Amniotic stem cell (primary cell): ENCODE measurements at places on chromosomes 11 and 22.

GRCh38 chr11:94149431-94150017 is 20.9 kb downstream of the PANX1 start:
- DNase-seq: no peak

DNA sequence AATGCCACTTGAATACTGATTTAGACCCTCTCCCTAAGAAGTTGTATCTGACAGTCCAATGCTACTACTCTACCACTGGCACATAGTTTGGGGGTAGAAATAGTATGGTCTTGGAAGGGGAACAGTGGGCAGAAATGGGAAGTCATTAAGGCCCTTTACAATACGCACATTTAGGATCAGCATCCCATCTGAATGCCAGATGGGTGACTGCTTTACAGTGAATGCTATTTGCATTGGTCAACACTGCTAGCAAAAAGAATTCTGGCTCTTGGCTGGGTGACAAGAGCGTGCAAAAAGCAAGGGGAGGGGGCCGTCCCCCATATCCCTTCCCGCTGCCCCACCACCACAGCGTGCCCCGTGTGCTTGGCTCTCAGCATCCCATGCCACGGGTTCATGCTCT is 104.7 kb upstream of the BID start:
- DNase-seq: no peak

- DNase-seq: peak; percentile 94
Observed at GRCh38 chr11:28836285-28837081, 728.3 kb downstream of the METTL15 start.

DNA sequence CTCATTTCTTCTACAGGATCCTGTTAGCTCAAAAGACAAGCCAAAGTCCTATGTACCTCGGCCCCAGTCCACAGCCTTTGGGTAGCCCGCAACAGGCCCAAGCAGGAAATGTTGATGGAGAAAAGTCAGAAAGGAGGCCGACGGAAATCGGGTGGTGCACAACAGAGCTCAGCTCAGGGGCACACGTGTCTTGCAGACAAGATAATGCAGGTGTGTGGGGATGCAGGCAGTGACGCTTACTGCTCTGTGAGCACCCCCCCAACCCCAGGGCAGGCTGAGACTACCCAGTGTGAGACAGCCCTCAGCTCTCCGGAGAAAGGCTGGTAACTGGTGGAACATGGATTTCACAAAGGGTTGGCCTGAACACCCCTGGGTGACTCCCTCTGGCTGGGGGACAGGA is 4.3 kb upstream of the PDE2A start:
- no peak for DNase-seq

GRCh38 chr11:33861941-33862589 is 29.8 kb downstream of the LMO2 start:
- no peak for DNase-seq

DNA sequence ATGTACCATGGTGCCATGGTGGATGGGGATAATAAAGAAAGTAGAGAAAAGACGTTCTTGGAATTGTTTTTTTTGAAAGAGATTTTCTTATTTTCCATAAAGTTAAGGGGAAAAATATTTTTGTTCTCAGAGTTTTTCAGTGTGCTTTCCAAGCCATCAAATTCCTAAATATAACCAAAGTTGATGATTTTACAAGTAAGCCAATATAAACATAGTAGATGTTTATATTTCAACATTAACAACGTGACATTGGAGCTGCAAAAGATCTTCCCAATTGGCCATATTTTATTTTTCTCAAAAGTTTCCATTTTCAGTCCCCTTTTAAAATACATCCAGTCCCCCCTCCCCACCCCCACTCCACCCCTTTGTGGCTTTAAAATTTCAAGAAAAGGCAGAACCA is 80.9 kb upstream of the PICALM start:
- DNase-seq: no peak

DNA sequence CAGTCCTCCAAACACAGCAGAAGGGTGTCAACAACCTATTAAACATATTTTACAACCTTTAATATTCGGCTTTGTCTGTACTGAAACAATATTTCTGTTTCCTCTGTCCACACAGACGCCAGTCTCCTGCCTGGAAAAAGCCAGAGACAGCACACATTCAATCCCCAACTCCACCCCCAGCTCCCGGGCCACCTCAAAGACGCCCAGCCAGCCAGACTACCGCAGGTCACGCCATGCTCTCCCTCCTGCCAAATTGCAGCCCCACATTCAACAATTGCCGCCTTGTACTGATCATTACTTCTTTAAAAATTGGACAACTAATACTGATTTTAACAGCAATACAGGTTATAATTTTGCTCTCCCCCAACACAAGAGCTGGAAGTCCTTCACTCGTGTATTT is 1.2 kb downstream of the SERGEF start:
- no peak for DNase-seq

DNA sequence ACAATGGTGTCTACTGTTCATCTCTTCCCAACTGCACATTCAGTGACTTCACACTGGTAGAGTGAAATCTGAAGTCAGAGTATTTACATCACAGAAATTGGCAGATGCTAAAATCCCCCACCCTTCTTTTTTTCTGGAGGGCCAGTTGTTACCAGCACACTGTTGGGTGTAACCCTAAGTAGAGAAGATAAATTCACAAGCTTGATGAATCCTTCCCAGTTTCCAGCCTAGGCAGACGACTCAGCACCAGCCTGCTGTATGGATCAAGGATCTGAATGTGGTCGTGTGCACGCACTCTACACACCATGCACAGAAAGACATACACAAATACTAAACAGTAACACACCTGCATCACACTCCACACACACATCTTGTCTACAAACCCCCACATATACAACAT is 46.0 kb downstream of the ARRB1 start:
- DNase-seq: no peak

GRCh38 chr11:72297828-72298227 is 53.9 kb upstream of the PHOX2A start:
- DNase-seq: no peak

- DNase-seq: no peak
Observed at GRCh38 chr22:16970446-16970845, 37.6 kb downstream of the GAB4 start.

DNA sequence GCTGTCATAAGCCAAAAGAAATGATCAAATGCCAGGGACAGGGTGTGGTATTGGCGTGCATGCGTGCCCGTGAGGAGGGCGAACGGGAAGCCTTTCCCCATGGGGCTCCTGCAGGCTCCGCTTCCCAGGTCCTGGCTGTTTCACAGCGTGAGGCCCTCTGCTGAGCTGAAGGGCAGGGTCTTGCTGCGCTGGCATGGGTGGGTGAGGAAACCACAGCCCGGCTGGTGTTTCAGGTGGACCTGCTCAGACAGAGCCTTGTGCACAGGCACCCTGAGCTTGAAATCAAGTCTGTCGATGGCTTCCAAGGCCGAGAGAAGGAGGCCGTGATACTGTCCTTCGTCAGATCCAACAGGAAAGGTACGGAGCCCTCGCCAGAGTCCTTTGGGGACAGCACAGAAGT is 31.4 kb downstream of the IGHMBP2 start:
- no peak for DNase-seq

GRCh38 chr11:100908746-100909145 is 220.9 kb downstream of the PGR start:
- DNase-seq: no peak

DNA sequence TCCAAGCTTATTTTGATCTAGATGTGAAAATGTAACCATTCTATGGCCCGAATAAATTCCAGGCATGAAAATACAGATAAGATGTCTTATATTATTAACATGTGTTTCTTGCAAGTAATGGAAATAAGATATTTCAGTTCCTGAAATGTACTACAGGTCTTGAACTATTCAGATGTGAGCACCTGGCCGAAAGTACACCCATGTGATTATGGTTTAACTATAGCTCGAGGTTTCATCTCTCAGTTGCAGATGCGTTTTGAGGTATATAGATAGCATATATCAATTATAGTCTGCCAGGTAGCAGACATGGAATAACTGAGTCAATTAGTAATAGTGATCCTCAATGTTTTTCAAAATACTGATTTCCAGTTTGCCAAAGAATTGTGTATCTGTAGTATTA is 68.3 kb downstream of the DDIAS start:
- no peak for DNase-seq

- no peak for DNase-seq
Observed at GRCh38 chr11:19279451-19279850, 38.7 kb upstream of the E2F8 start.

DNA sequence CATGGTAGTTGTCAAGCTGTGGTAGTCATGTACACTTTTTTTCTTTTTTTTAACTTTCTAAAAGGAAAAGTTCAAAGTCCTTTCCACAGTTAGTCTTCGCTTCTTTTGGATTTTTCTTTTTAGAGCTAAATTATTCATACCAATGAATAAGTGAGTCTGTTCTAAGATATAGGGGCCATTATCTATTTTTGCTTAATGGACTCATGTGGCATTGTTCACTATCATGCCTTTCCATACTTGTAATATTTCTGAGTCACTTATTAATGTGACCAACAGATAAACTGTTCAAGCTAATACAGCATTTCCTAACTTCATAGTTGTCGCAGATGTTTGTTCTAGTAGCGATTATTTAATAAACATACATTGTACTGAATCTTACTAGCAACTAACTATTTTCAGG is 8.0 kb upstream of the B3GNT6 start:
- DNase-seq: no peak

DNA sequence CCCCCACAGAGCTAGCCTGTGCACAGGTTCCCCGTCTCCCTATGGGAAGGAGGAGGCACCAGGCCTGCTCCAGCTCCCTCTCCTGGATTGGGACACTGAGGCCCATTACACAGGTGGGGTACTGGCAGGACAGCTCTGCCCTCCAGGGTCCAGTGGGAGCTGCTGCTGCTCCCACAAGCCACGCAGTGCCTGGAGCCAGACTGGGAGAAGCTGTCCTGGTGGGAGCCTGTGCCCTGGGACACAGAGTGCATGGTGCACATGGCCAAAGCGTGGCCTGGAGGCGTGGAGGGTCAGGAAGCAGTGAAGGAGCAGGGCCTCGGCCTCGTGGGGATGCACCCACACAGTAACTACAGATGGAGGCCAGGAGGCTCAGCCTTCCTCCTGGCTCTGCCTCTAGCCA is 27.5 kb downstream of the DUSP8 start:
- DNase-seq: no peak

DNA sequence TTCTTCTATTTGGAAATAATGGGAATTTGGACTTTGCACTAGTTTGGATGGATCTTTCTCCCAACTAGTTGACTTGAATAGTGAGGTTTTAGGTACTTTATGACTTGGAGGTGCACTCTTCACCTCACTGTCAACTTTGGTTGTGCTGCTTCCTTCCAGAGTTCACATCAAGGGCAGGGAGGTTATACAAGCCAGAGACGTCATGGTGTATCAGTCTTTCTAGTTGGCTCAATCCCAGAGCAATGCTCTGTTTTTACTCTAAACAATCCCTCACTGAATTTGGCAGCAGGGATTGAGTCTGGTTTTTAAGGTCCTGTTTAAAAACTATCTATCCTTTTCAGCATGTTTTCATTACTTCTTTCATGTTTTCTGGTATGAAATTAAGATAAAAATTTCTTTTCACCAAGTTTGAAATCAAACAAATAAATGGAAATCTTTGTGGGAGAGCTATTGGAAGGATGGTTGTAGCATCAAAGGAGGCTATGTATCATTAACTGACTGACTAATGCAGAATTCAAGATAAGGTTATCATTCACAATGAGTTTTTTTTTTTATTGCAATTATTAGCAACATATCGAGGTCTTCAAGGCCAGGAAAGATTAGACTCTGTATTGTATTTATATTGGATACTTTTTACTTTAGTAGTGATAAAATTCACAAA is 28.0 kb upstream of the ZBED5 start:
- DNase-seq: no peak
